ENCODE measurements at places on chromosomes 4 and X.

DNA sequence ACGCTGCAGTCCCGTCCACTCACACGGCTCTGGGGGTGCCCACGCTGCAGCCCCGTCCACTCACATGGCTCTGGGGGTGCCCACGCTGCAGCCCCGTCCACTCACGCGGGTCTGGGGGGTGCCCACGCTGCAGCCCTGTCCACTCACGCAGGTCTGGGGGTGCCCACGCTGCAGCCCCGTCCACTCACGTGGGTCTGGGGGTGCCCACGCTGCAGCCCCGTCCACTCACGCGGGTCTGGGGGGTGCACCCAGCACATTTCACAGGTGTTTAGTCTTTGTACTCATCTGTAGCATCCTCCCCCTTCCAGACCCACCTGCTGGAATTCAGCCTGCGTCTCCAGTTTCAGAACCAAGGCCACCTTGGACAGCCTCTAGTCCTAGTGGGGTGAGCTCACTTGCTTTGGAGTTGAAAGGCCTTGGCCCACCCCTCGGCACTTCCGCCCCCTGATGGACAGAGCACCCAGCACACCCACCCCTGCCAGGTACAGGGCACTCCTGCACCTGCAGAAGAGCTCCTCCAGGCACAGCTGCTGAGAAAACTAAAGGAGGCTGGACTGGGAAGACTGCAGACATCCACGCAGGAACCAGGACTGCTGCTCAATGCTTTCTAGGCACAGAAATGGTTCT lies 73.0 kb downstream of the ABLIM2 start:
- DNase-seq: no peak

DNA sequence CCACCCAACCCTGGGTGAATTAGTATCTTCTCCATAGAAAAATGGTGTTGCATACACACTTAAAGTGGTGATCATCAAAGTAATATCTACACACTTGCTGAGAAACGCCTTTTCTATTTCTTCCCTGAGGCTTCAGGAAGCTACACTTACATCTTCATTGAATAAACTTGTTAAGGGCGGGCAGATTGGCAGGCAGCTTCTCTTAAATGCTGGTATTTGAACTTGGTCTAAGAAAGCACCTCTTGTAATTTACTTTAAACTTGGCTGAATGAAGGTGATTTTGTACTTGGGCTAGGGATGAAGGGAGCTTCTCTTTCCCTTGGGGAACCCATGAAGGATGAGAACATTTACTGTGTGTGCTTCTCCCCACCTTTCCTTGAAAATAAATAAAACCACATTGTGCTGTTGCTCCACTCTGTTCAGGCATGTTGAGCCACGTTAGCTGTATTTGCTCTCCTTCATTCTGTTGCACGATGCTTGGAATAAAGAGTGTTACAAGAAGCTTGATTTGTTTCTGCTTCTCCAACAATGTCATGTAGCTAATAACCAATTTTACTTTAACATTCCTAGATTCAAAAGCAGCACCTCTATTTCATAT lies 430.1 kb downstream of the ANKRD50 start:
- DNase-seq: no peak

- peak; percentile 49 for DNase-seq
Observed at GRCh38 chr4:176927664-176928063, 134.9 kb upstream of the VEGFC start.

DNA sequence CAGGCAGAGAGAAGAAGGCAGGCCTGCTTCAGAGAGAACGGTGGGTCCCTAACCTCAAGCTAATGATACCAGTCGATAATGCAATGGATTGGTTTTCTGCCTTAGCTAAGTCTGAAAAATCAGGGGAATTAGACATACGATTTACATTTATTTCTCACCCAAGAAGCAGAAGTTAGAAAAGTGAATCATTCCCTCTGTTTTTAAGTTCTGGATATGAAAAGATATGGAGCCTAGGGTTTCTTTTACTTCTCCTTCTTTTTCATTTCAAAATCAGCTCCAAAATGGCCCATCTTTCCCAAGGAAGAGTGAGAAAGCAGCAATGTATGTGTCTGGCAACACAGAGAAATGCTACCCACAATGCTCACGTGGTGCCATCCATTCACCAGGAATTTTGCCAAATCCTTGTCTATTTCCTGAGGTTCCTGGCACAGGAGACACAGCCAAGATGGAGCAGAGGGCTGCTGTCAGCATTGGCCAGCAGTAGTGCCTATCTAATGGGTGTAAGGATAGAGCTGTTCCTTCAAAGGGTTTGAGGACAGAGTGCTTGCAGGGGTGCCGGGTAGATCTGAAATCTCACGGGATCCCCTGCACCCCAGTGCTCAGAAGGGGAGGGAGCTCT lies 231.5 kb downstream of the MAML3 start:
- DNase-seq: no peak

- no peak for DNase-seq
Observed at GRCh38 chr4:55215087-55215486, 89.7 kb upstream of the KDR start.

GRCh38 chr4:34039766-34040165 lies 2204.5 kb downstream of the ARAP2 start:
- DNase-seq: no peak

DNA sequence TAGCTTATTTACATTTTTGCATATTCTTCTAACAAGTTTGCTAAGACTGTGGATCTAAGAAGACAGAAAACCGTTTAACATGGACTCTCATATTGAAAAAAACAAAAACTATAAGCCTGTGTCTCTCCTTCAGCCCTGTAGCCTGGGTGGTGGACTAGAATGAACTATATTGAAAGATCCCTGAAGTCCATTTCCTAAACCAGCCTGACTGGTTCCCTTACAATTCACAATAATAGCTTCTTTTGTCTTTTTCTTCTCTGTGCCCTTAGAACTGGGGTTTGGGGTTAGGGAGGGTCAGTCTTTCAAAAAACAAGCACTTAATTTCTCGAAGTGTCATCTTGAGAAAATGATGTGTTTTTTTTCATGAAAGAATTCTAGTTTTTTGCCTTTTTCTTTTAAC lies 59.0 kb downstream of the GSTCD start:
- no peak for DNase-seq

DNA sequence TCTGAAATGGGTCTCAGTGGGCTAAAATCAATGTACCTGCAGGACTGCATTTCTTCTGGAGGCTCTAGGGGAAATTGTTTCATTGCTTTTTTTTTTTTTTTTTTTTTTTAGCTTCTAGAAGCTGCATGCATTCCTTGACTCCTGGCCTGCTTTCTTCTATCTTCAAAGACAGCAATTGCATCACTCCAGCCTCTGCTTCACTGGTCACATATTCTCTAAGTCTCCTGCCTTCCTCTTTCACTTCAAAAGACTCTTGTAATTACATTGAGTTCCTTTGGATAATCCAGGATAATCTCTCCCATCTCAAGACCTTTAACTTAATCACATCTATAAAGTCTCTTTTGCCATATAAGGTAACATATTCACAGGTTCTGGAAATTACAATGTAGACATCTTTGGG lies 11.3 kb upstream of the PCYT1B start:
- no peak for DNase-seq
